ENCODE measurements at places on chromosomes 4 and X. TPM values are rescaled to one million over a fixed set of nuclear protein-coding genes. Genes with fewer than 3 reads are reported as not detected.

- H3K4me1 ChIP-seq, result no peaks in the 10 kb centered on the region
- peaks cover 18% of the 10 kb centered on the region for H3K36me3 ChIP-seq
- H3K27ac ChIP-seq, result no peak overlapping the region
- no peaks in the 10 kb centered on the region for H3K27me3 ChIP-seq
- DNase-seq, result peak; percentile 21
These were observed 58.2 kb upstream of the C4orf50 start for GRCh38 chr4:6076391-6076790.

DNA sequence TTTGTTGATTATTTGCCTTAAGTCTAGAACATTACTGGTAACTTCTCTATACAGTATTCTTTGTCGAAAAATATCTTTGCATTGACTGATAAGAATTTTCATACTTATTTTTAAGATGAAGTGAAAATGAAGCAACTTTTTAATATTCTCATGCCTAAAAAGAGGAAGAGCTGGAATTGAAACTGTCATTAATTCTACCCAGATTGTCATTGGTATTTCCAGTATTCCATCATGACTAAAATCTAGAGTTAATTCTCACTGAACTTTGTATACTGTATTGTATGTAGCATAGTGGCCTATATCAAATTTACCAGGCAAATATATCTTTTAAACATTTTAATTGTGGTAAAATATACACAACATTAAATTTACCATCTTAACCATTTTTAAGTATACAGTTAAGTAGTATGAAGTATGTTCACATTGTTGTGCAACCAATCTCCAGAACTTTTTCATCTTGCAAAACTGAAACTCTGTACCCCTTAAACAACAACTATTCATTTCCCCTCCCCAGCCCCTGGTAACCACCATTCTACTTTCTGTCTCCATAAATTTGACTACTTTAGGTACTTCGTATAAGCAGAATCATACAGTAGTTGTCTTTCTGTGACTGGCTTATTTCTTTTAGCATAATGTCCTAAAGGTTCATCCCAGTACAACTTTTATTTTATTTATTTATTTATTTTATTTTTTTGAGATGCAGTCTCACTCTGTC, 24.3 kb upstream of the ZNF41 start:
- H3K27ac ChIP-seq, result no peak overlapping the region
- H3K36me3 ChIP-seq, result no peaks in the 10 kb centered on the region
- DNase-seq, result no peak
- no peaks in the 10 kb centered on the region for H3K27me3 ChIP-seq
- no peaks in the 10 kb centered on the region for H3K4me1 ChIP-seq

DNA sequence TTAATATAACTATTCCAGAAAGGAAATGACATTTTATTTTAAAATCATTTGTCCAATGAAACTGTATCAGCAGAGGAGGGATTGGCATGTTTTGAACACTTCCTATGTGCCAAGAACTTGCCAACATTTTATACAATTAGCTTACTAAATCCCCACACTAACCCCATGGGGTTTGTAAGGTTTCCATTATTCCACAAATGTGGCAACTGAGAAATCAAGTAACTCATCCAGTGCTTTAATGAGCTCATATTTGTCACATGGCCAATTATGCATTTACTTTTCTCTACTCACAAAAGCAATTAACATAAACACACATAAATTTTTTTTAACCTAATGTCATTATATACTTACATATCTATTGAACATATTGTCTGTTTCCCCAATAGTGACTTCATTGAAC, 37.3 kb downstream of the MANBA start:
- H3K27me3 ChIP-seq, result no peaks in the 10 kb centered on the region
- H3K4me1 ChIP-seq, result peaks cover 9% of the 10 kb centered on the region
- H3K36me3 ChIP-seq, result peaks cover 17% of the 10 kb centered on the region
- no peak for DNase-seq
- H3K27ac ChIP-seq, result no peak overlapping the region

- H3K4me3 ChIP-seq, result no peak overlapping the region
- no peak overlapping the region for H3K27ac ChIP-seq
- no peaks in the 10 kb centered on the region for H3K36me3 ChIP-seq
- H3K27me3 ChIP-seq, result no peaks in the 10 kb centered on the region
- no peaks in the 10 kb centered on the region for H3K4me1 ChIP-seq
These were observed 84.3 kb downstream of the PJA1 start for GRCh38 chrX:69080855-69081465.

- no peak overlapping the region for H3K27ac ChIP-seq
- no peak for DNase-seq
- no peaks in the 10 kb centered on the region for H3K36me3 ChIP-seq
- no peaks in the 10 kb centered on the region for H3K4me1 ChIP-seq
- H3K4me3 ChIP-seq, result no peak overlapping the region
These were observed 24.3 kb upstream of the HHIP start for GRCh38 chr4:144621681-144622080.

GRCh38 chr4:182113779-182114178, 129.4 kb upstream of the TENM3 start:
- no peak overlapping the region for H3K4me3 ChIP-seq
- no peak for DNase-seq
- no peaks in the 10 kb centered on the region for H3K27me3 ChIP-seq
- H3K36me3 ChIP-seq, result no peaks in the 10 kb centered on the region
- H3K27ac ChIP-seq, result no peak overlapping the region

- no peaks in the 10 kb centered on the region for H3K36me3 ChIP-seq
- no peak for DNase-seq
- peaks cover 21% of the 10 kb centered on the region for H3K4me1 ChIP-seq
- H3K27me3 ChIP-seq, result peaks cover 3% of the 10 kb centered on the region
- no peak overlapping the region for H3K27ac ChIP-seq
These were observed 55.6 kb upstream of the RBM47 start for GRCh38 chr4:40685300-40685699.

DNA sequence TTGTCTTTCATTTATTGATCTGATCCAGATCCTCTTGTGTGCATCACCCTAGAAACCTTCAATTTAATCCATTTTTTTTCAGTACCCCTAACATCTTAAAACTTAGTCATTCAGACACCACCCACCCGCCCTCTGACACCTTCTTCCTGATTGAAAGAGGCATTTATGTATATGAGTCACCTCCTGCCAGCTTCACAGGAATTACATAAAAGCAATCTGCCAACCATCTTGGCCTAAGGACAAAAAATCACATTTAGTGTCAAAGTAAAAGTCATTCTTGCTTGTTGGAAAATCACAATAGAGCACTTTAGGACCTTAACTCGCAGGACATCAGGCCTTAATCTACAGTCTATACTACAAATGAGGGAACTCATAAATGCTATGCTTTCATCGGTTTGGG, 52.1 kb downstream of the NDST3 start:
- H3K4me3 ChIP-seq, result no peak overlapping the region
- DNase-seq, result peak; percentile 13
- no peaks in the 10 kb centered on the region for H3K4me1 ChIP-seq
- no peaks in the 10 kb centered on the region for H3K36me3 ChIP-seq
- H3K27me3 ChIP-seq, result no peaks in the 10 kb centered on the region

DNA sequence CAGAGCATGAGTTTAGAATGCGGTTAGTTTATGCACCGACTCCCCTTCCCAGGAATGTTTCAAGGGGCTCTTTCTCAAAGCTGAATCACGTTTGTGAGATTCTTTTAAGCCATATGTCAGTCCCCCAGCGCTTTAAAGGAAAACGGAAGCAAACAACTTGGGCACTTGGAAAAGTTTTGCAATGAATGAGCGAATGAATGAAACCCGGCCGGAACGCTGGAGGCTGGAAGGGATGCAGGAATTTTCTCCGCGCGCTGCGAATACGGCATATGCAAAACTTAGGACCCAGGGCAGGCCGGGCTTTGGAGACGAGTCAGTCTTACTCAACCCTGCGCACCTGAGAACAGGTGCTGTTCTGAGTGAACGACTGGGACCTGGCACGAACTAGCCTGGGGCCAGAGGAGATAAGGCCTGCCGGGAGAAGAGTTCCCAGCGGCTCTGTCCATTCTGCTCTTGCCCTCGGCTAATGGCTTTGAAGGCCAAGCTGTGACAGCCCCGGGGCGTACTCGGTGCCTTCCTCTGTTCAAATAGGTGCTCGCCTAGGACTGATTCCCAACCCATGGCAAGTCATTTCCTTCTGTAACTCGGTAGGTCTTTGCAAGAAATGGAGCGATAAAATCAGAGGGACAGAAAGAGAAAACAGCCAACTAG, 743 bp upstream of the NRK start:
- peaks cover 12% of the 10 kb centered on the region for H3K27me3 ChIP-seq
- no peaks in the 10 kb centered on the region for H3K4me1 ChIP-seq
- H3K27ac ChIP-seq, result no peak overlapping the region
- DNase-seq, result no peak
- H3K36me3 ChIP-seq, result peaks cover 1% of the 10 kb centered on the region

DNA sequence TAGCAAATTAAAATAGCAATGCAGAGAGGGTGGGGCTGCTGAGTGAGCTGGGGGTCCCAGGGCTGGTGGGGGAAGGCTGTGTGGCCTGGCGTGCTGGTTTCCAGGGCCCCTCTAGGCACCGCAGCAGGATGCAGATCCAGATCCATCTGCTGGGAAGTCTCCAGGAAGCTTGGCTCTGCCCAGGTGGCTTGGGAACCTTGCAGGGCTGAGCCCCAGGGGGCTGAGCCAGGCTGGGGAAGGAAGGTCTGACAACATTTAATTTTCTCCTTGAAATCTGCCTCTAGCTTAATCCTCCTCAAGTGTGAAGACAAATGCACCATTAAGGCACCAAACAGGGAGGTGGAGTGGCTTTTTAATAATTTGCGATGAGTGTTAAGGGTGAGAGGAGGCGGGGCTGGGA, 31.7 kb downstream of the SORCS2 start:
- H3K4me1 ChIP-seq, result no peaks in the 10 kb centered on the region
- no peaks in the 10 kb centered on the region for H3K36me3 ChIP-seq
- no peak overlapping the region for H3K4me3 ChIP-seq
- no peaks in the 10 kb centered on the region for H3K27me3 ChIP-seq

GRCh38 chrX:15214588-15214987, 55.3 kb downstream of the ASB9 start:
- no peaks in the 10 kb centered on the region for H3K36me3 ChIP-seq
- H3K27me3 ChIP-seq, result no peaks in the 10 kb centered on the region
- no peak overlapping the region for H3K27ac ChIP-seq

GRCh38 chr4:1488357-1488756, 82.1 kb upstream of the NKX1-1 start:
- DNase-seq, result no peak
- H3K27ac ChIP-seq, result no peak overlapping the region
- H3K4me3 ChIP-seq, result no peak overlapping the region
- peaks cover 13% of the 10 kb centered on the region for H3K36me3 ChIP-seq
- peaks cover 13% of the 10 kb centered on the region for H3K27me3 ChIP-seq

DNA sequence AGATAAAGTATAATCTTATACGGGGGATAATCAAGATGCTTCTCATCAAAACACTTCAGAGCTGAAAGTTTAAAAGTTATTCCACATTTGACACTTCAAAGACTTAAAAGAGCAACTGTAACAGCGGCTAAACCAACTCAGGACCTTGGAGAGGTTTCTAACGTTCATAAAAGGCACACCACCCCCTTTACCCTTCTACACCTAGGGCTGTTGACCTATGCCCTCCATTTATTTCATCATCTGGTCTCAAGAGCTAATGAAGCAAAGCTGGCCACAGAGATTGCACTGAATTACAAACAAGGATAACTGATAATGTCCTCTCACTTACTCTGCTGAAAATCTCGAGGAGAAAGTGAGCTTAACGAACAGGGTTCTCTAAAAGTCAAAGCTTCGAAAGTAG, 1.1 kb upstream of the RPS6KA6 start:
- no peak for DNase-seq
- no peak overlapping the region for H3K4me3 ChIP-seq
- peaks cover 2% of the 10 kb centered on the region for H3K4me1 ChIP-seq
- H3K27ac ChIP-seq, result no peak overlapping the region

GRCh38 chr4:141638230-141638629, 1.8 kb downstream of the IL15 start:
- H3K4me3 ChIP-seq, result no peak overlapping the region
- no peak for DNase-seq

GAGE12H gene
- not detected for total RNA-seq

USP26 gene
- total RNA-seq, result not detected

UGT2B15 gene
- total RNA-seq, result not detected

CORIN gene
- 0.56 TPM for total RNA-seq

PPARGC1A gene
- not detected for total RNA-seq

PRRG3 gene
- total RNA-seq, result not detected

DUSP21 gene
- total RNA-seq, result not detected

All from activated CD4-positive, alpha-beta memory T cell treated with anti-CD3 and anti-CD28 coated beads for 36 hours (primary cell).